ENCODE measurements at places on chromosomes 6 and 20. TPM values are rescaled to one million over a fixed set of nuclear protein-coding genes. Genes with fewer than 3 reads are reported as not detected.

Gene GJA1
- polyA plus RNA-seq: 116 TPM

Gene C20orf204
- 0.36 TPM for polyA plus RNA-seq

Gene SLC17A2
- polyA plus RNA-seq: not detected

Gene MOXD1
- 1.2 TPM for polyA plus RNA-seq

Gene SAMD3
- polyA plus RNA-seq: 0.11 TPM

Gene TMEM151B
- polyA plus RNA-seq: 0.88 TPM

Gene SIRPA
- 19.5 TPM for polyA plus RNA-seq
